Activated CD4-positive, alpha-beta T cell treated with anti-CD3 and anti-CD28 coated beads for 36 hours (primary cell): ENCODE measurements at places on chromosomes 3 and 15. TPM values are rescaled to one million over a fixed set of nuclear protein-coding genes. Genes with fewer than 3 reads are reported as not detected.

The EFCC1 gene
- 0.19 TPM for total RNA-seq

The AMT gene
- 3.6 TPM for total RNA-seq

DNA sequence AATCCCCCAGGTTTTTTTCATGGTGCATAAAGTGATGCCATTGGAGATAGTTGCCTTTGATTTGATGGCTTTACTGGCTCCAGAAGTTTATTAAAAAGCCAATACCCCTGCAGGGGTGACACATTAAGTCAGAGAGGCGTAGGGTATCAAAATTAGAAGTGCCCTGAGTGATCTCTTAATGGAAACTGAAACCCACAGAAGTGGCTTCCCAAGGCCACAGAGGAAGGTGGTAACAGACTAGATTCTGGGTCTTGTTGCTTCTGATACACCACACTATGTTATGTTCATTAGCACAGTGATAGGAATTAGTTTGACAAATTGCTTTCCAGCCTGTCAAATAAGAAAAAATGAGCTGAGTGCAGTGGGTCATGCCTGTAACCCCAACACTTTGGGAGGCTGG, 112.3 kb downstream of the IQCH start:
- H3K36me3 ChIP-seq: no peaks in the 10 kb centered on the region
- peak; percentile 10 for DNase-seq
- no peaks in the 10 kb centered on the region for H3K4me1 ChIP-seq
- no peak overlapping the region for H3K27ac ChIP-seq

The HES1 gene
- 0.50 TPM for total RNA-seq

- H3K36me3 ChIP-seq: peaks cover 35% of the 10 kb centered on the region
- no peak for DNase-seq
- peaks cover 29% of the 10 kb centered on the region for H3K4me1 ChIP-seq
- H3K27ac ChIP-seq: no peak overlapping the region
Measured at GRCh38 chr15:56146756-56147155, 96.9 kb downstream of the RFX7 start.

The VWA5B2 gene
- total RNA-seq: not detected

DNA sequence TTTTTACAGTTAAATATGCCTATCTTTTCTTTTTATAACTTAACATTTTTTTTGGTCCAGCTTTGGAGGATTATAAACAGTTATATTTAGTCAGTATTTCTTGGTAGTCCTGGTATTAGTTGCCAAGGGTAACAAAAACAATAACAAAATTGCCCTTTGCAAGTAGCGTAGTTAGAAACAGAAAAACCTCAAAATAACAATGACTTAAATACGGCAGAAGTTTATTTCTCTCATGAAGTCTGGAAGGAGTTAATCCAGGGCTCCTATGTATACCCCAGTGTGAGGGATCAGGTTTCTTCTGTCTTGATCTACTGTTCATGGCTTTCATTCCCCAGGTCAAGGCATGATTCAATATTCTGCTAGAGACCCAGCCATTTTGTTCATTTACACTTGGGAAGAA, 14.1 kb upstream of the MYH15 start:
- H3K36me3 ChIP-seq: no peaks in the 10 kb centered on the region
- H3K4me3 ChIP-seq: no peak overlapping the region
- H3K27me3 ChIP-seq: peaks cover 3% of the 10 kb centered on the region
- H3K4me1 ChIP-seq: no peaks in the 10 kb centered on the region
- DNase-seq: no peak

The SPATA12 gene
- total RNA-seq: not detected

- DNase-seq: no peak
- H3K4me1 ChIP-seq: no peaks in the 10 kb centered on the region
- H3K36me3 ChIP-seq: peaks cover 25% of the 10 kb centered on the region
- H3K27ac ChIP-seq: no peak overlapping the region
- no peak overlapping the region for H3K4me3 ChIP-seq
Measured at GRCh38 chr15:68197170-68197492, 8.0 kb downstream of the CALML4 start.

The GRK7 gene
- not detected for total RNA-seq

The SPG11 gene
- 88.7 TPM for total RNA-seq

The TRH gene
- not detected for total RNA-seq

The CEP63 gene
- total RNA-seq: 21.3 TPM

The GP5 gene
- total RNA-seq: 0.37 TPM

GRCh38 chr3:110697961-110698360, 373.7 kb upstream of the NECTIN3 start:
- H3K27ac ChIP-seq: no peak overlapping the region
- no peak overlapping the region for H3K4me3 ChIP-seq
- DNase-seq: no peak
- H3K27me3 ChIP-seq: peaks cover 8% of the 10 kb centered on the region
- H3K4me1 ChIP-seq: no peaks in the 10 kb centered on the region

DNA sequence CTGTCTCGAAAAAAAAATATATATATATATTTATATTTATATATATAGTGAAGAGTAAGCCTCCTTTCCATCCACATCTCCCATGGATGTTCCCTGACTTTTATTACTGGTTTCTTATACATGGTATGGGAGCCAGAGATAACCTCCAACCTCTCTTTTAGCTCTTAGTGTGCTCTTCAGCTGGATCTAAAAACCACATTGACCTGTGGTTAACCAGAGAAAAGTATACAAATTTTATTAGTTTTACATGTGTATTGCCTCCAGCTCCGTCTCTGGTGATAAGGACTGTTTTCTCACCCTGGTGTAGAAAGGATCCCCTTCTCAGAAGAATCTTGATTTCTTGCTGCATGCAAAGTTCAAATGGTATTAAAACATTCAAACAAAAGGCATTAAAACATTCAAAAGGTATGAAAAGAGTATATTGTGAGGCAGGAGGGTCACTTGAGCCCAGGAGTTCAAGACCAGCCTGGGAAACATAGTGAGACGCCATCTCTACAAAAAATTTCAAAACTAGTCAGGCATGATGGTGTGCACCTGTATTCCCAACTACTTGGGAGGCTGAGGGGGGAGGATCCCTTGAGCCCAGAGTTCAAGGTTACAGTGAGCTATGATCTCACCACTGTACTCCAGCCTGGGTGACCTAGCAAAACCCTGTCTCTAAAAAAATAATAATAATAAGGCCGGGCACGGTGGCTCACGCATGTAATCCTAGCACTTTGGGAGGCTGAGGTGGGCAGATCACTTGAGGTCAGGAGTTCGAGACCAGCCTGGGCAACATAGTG, 13.5 kb upstream of the TTBK2 start:
- H3K27ac ChIP-seq: no peak overlapping the region
- no peak for DNase-seq
- no peaks in the 10 kb centered on the region for H3K4me1 ChIP-seq
- H3K27me3 ChIP-seq: no peaks in the 10 kb centered on the region
- H3K36me3 ChIP-seq: peaks cover 2% of the 10 kb centered on the region
